Skeletal muscle cell (primary cell): ENCODE measurements at places on chromosomes 5 and 9.

- DNase-seq: peak; percentile 83
Observed at GRCh38 chr5:150155258-150156026, at the start of gene PDGFRB. Gene PDGFRB, minus strand, starts transcription at chr5:150155845. Its CDS starts 18,798 bp downstream, at chr5:150137047.

DNA sequence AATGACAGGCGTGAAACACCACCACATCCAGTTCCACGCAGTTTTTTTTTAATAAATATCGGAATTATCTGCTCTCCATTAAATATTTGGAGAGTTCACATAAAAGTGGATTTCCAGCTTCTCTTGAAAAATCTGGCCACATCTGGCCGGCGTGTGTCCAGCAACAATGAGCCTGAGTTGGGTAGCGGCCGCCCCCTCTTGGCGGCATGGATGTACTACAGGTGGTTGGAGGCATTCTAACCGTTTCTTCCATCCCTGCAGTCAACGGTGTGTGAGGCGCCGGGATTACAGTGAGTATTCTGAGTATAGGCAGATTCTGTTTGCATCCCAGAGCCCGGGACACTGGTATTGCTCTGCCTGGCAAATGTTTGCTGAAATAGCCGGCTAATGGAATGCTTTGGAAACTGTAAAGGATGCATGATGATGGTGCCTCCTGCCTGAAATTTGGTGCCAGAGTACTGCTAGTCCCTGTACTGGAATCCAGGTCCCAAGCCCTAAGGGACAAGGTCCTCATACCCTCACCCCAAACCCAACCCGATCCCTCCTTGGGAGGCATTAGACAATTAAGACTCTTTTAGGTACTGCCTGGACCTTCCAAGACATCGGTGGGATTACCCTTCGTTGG is 13.6 kb upstream of the GM2A start:
- DNase-seq: peak; percentile 23

DNA sequence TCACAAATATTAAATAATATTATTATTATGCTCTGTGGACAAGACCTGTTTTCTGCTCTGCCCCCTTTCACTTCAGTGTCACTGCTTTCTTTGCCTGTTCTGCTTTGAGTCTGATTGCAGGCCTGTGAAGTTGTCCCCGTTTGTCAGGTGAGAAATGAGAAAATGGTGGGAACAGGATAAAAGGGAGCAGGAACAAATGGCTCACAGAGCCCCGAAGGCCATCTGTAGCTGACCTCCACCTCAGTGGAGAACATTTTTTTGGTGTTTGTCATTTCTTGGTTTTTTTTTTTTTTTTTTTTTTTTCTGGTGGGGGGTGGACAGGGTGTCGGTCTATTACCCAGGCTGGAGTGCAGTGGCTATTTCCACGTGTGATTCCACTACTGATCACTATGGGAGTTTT is 13.2 kb upstream of the S100Z start:
- DNase-seq: no peak

DNA sequence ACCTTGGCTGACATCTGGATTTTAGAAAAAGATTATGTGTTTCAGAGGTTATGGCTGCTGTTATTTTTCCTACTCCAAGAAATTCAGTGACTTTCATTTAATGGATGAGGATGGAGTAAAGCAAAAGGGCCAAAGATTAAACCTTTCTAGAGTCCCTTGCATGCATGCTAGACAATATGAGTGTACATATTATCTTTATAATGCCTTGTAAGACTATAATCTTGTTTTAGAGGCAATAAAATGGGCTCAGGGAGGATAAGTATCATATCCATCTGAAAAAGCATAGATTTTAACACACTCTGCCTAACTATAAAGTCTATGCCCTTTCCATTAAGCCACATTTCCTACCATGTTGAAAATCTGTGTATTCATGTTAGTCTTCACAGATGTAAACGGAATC is 199.8 kb downstream of the EDIL3 start:
- no peak for DNase-seq

DNA sequence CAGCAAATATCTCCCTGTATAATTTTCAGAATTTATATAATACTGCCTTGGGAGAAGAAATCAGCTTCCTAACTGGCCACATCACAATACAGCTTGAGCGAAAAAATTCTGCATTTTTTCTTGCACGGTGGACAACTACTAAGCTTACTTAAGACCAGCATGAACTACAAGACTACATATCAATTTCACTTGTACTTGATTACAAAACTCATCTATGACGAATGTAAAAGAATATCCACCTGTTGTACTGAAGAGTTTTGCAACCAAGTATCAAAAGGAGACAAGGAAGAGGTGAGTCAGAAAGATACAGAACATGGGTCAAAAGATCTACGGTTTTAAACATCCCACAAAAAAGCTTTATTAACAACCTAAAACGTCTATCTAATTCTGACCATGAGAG is 279.4 kb downstream of the BNC2 start:
- DNase-seq: no peak

DNA sequence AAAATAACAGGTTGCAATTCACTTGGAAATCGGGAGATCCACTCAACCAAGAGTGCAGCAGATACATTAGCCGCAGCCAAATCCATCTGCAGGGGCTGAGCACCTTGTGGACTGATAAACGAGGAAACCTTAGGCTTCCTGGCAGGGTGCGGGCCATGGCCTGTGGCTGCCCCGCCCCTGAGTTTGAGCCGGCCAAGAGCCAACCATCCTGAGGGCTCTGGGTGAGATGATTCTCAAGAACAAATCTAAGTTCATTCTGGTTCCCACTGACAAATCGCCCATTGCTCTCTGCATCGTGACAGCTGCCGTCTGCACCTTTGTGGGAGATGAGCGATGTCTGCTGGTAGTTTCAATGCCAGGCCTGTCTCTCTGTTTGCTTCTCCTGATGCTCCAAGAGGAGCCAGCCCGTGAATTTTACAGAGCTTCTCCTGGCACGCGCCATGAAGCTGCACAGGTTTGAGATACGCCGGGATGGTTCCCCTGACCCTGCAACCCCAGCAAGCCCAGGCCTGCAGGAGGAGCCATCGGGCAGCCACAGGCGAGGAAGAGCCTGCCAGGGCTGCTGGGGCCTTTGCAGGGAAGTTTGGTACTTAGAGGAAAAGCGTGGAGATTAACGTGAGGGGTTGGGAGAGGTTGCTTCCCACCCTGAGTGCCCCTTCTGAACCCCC is 154.0 kb downstream of the OLFM1 start:
- no peak for DNase-seq

DNA sequence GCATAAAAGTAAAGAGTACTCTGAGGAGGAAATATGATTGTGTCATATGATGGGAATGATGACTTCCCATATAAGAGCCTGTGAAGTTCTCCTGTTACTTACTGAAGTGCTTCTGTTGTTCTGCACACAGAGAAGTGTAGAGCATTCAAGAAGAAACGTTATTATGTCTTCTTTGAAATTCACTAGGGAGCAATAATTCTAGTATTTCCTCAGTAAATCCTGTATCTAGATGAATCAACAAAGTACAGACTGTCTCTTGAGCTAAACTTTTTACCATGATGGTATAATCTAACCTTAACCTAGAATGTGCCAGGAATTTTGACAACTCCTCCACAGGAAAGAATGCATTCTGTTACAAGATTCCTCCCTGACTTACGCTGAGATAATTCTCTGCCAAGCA is 18.9 kb upstream of the GHR start:
- peak; percentile 35 for DNase-seq
